ENCODE measurements at places on chromosomes 2 and 18.

DNA sequence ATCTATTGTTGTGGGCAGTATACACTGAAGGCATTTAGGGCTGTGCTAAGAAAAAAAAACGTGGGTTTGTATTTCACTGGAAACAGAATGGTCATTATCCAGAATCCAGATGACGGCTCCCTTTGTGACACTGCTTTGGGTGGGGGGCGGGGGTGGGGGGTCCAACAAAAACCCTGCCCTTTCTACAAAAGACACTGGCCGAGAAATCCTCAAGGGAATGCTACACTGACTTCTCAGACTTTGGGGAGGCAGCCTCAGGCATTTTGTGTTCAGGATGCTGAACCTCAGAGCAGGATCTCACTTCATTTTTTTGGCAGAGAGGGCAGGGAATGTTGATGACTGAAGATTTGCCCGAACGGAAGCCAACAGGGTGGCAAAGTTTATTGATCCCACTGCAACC lies 417.1 kb downstream of the HRH4 start:
- DNase-seq = no peak

DNA sequence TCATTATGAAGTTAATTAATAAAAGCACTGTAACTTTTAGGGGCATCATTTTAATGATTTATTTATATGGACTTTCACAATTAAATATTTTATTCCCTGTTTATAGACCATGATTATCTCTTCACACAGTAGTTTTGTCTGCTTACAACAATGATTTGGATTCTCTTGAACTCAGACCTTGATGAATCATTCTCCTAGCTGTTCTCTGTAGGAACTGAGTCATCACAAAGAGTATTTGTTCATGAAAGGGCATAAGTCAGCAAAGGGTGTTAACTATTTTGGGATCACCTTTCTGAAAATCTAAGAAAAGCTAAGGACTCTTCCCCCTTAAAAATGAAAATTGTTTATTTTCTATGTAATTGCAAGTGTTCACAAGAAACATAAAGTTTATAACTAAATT lies 461.1 kb upstream of the UBE2E3 start:
- DNase-seq = no peak

DNA sequence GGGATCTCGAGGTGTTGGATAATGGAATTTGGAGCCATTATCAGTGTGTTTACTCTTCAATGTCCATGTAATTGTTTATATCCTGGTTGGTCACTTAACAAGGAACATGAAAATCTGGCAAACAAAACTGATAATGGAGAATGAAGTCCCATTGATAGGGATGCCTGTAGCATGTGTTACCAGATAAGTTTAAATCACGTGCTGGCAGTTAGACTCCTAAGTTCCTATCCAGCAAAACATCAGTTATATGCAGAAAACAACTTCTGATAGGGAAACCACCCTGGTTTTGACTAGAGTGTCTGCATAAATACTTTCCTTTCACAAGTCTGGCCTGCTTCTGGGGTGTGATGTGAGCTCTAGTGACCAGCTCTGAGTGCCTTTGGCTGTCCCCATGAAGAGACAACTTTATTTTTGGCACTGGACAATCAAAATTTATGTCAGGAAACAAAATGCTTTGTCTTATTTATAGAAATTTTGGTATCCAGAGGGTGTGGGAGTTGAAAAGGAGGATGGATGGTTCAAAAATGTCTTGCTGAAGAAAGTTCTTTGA lies 82.0 kb downstream of the FHOD3 start:
- no peak for DNase-seq

GRCh38 chr2:69581774-69582581 lies 61.6 kb downstream of the AAK1 start:
- DNase-seq = no peak

DNA sequence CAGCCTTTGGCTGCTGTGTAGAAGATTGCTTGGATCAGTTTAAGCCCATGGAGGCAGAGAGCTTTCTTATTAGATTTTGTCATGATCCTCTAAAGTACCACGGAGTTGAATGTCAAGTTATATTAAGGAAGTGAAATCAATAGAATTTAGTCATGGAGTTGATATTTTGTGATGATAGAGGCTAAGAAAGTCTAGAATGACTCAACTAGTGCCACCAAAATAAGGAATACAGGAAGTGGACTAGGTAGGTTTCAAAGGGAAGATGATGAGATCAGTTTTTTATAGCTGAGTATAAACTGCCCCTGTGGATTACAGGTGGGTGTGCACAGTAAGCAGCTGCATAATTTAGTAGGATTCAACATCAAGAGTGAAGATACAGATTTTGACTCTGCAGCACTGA lies 25.2 kb downstream of the FBXO36 start:
- DNase-seq = no peak

- no peak for DNase-seq
These were observed 35.4 kb downstream of the ABCB11 start for GRCh38 chr2:168995744-168996143.

GRCh38 chr2:46915281-46915810 lies at the start of gene MCFD2:
Gene MCFD2, minus strand, starts transcription at chr2:46915806. Its CDS starts 6,635 bp downstream, at chr2:46909171.
- no peak for DNase-seq

DNA sequence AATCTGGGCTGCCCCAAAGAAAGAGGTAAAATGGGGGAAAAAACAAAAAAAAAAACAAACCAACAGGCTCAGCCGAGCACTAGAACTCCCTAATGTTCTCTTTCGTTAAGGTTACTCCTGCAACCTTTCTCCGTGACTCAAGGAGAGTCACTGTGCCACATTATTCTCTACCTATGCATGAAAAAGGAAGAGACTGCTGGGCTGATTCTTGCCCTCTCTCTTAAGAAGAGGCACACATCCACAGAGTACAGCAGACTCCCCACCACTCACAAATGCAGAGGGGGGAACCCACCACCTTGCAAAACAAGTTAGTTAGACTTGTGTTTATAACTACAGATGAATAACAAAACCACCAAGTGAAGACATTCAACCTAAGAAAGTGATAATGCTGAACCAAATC lies 201.5 kb downstream of the DYM start:
- DNase-seq = no peak

DNA sequence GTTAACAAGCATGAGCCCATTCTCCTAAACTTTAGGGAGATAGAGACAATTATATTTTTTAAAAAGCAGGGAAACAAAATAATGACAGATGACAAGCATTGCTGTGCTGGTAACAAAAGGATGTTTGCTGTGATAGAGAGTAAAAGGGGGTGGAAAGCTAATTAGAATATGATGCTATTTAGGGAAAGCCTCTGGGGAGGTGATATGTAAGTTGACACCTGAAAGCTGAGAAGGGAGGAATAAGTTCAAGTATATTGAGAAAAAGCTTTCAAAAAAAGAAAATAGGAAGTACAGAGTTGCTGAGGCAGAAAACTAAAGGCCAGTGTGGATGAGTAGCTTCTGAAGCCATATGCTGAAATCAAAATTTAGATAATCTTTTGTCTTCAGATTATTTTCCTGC lies 565.2 kb upstream of the NRXN1 start:
- DNase-seq = no peak

DNA sequence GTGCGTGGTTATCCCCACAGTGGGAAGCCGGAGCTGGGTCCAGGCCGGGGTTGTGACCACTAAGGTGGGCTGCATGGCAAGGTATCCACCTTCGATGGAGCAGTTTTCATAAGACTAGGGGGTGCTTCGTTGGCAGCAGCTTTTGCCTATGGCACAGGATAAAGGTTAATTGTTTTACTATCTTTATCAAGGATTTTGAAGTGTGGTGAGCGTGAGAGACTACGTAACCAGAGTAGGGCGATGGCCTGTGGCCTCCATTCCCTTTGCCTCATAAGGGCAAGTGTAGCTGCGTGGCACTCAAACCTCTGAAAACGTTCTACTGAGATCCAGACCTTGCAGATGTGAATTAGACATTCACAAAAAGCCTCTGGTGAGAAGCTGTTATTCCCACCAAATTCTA lies 206.6 kb downstream of the ACKR3 start:
- no peak for DNase-seq

GRCh38 chr2:7437141-7437540 lies 519.9 kb downstream of the RNF144A start:
- DNase-seq = no peak

All from NCI-H510A treated with DMSO at 0.1 percent for 48 hours (cell line).